ENCODE measurements at places on chromosomes 1 and 21.

DNA sequence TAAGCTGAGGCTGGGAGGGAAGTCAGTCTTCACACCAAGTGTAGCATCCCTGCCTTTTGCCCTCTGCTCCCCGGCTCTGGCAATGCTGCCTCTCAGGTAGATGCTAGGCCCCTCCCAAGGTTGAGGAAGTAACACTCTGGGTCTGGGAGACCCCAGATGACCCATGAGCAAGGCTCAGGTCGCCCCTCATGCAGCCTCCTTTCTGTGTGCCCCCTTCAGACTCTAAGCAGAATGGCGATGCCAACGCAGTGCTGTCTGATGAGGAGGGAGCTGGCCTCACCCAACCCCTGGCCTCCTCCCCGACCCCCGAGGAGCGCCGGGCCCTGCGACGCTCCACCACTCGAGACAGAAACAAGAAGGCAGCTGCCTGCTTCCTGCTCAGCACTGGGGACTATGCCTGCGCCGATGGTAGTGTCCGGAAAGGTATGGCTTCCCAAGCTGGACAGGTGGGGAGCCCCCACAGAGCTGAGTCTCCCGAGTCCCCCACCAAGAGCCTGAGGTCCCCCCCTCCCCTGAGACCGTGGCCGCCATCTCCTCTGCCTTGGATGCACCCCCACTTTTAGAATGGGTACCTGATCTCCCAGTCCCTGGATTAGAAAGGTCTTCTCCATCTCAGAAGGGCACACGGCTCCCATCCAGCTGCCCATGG, 15.8 kb downstream of the KCNC4 start:
- no peak for DNase-seq

DNA sequence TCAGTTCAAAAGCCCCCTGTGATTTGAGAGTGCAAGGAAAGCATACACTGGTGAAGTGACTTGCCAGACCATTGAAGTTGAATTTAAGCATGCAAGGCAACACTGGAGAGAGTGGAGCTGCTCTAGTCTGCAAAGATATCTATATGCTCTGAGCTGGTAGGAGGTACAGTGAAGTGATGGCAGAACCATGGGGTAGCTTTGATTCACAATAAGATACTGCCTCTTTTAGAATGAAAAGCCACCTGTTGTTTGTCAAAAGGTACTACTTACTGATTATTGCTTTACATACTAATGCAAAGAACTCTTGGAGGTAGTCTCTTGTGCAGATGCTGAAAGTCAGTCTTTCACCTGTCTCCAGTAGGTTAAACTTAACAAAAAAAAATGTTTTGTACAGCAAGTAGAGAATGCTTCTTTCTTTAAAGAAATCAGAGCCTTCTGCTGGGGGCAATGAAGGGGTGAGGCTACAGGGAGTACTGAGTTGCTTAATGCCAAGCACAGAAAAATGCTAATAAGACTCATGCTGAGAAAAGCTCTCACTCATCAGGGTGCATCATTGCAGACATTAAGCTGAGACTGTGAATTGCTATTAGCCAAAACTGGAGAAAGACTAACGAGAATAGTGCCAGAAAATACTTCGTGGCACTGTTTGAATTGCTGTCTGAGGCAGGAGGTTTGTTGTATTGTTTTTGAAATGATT, 1150.5 kb upstream of the TMPRSS15 start:
- no peak for DNase-seq

- DNase-seq, result no peak
Measured at GRCh38 chr21:36750576-36750959, 51.7 kb downstream of the SIM2 start.

DNA sequence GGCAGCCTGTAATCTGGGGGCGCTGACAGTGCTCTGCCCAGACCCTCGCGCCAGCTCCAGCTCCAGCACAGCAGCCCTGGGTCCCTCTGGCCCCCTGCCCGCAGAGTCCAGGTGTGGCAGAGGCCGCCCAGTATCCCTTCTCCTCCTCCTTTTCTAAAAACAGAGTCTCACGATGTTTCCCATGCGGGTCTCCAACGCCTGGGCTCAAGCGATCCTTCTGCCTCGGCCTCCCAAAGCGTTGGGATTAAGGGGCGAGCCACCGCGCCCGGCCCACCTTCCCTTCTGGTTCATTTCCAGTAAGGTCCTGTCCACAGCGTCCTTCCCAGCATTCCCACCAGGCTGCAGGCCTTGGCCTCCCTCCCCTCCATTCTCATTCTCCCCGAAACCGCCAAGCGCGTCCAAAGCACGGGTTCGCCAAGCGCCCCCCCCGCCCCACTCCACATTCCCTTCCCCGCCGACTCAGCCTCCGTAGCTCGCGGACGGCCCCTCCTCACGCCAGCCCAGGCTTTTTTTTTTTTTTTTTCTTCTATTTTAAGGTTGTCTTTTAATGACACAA, 2.0 kb upstream of the PCBP3 start:
- DNase-seq, result no peak

GRCh38 chr1:162456323-162456722, 41.3 kb upstream of the UHMK1 start:
- no peak for DNase-seq

GRCh38 chr1:185645162-185645640, 89.0 kb upstream of the HMCN1 start:
- no peak for DNase-seq

GRCh38 chr1:193707271-193708021, 521.0 kb upstream of the B3GALT2 start:
- no peak for DNase-seq

- no peak for DNase-seq
Measured at GRCh38 chr1:59505596-59506028, 208.7 kb downstream of the FGGY start.

- no peak for DNase-seq
Measured at GRCh38 chr1:4699376-4700301, 45.2 kb downstream of the AJAP1 start.

DNA sequence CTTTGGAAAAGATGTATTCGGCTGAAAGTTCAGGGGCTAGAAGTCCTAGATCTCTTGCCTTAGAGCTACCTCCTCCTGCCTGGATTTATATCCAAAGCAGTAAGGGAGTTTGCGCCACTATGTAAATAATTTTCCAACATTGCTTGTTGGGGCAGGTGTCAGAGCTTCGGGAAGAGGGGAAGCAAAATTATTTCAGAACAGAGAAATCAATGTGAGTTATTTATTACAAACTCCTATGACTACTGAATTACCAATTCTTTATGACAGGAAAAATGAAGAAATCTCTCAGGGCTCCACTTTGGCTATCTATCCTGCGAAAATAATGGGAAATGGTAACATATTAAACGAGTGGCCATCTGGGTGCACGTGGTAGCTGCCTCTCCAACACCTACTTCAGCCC, at the start of gene CRP:
CRP (minus strand) TSS at position 61 of the 400 bp plus-strand sequence. CDS start 104 bp downstream, outside the sequence.
- DNase-seq, result no peak

DNA sequence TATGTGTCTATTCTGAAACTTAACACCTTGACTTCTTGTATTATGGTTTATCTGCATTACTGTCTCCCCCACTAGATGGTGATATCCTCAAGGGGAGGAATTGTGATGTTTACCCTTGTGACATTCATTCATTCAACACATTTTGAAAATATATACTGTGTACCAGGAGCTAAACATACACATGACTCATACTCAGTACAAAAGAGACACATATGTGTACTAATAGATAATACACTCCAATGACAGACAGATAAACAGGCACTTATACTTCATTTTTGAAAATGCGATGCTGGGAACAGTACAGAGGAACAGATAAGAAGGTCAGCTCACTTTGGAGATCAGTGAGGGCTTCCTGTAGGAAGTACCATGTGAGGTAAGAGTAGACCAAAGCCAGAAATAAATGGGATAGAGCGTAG, 8.9 kb upstream of the RAB3GAP2 start:
- DNase-seq, result no peak

DNA sequence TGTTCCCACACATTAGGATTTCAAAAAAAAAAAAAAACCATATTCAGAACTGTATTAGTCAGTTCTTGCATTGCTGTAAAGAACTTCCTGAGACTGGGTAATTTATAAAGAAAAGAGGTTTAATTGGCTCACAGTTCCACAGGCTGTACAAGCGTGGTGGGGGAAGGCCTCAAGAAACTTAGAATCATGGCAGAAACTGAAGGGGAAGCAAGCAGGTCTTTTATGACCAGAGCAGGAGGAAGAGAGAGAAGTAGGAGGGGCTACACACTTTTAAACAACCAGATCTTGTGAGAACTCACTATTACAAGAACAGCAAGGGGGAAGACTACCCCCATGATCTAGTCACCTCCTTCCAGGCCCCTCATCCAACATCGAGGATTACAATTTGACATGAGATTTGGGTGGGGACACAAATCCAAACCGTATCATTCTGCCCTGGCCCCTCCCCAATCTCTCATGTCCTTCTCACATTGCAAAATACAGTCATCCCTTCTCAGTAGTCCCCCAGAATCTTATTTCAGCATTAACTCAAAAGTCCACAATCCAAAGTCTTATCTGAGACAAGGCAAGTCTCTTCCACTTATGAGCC, 51.8 kb downstream of the POU2F1 start:
- no peak for DNase-seq
